ENCODE measurements at places on chromosomes 11 and 22.

DNA sequence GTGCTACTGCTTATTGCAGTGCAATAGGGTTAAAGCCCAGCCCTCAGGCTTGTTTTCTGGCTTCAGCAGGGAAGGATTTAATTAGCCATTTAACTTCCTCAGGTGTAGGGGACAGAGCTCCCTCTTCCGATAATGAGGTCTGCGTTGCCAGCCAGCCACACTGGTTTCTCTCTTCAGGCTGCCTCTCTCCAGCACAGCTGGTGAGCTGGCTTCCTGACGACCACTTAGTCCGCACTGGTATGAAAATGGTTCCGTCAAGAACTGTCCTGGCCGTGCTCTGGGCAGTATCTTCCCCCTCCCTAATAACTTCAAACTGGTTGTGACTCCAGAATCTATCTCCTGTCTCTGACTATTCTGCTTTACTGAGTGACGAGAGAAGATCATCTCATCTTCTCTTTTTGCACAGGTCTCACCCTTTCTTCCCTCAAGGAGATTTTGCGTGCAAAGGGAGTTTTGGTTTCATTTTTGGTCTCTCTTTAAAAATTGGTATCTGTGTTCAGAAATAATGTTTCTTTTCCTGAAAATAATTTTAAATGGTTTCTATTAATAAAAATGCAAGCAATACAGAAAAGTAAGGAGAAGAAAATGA is 49.2 kb downstream of the CNTN5 start:
- peak; percentile 0 for DNase-seq

DNA sequence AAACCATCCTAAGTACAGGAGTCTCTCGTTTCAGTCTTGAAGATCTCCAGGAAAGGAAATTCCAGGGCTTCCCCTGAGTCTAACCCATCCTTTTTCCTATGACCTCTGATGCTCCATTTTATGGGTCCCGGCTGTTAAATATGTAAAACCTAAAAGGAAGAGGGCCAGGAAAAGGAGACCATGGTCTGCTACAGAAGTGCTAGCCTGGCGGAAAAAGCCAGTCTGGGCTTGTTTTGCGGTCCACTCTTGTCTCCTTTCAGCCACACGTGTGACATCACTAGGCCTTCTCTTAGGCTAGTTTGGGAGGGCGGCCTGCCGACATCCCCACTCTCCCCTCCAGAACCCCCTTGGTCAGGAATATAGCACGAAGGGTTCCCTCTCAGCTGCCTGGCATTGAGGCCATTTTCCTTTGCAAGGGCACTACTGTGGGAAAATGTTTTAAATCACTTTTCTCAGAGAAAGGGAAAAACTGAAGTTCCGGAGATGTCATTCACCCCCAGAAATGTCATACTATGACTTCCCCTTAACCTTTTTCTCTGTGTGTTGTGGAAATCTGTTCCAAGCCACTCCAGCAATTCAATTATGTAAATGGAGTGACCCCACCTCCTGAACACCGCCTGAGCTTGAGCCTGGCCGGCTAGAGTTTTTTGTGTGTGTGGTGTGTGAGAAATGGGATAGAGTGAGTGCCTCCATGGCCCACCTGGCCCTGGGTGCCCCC is 86.9 kb downstream of the UBASH3B start:
- DNase-seq = no peak

GRCh38 chr11:27381238-27381666 is 18.2 kb upstream of the CCDC34 start:
- DNase-seq = no peak

GRCh38 chr22:41898645-41899044 is 16.2 kb downstream of the SHISA8 start:
- DNase-seq = no peak

GRCh38 chr22:27748349-27748748 is 53.2 kb downstream of the MN1 start:
- DNase-seq = no peak

DNA sequence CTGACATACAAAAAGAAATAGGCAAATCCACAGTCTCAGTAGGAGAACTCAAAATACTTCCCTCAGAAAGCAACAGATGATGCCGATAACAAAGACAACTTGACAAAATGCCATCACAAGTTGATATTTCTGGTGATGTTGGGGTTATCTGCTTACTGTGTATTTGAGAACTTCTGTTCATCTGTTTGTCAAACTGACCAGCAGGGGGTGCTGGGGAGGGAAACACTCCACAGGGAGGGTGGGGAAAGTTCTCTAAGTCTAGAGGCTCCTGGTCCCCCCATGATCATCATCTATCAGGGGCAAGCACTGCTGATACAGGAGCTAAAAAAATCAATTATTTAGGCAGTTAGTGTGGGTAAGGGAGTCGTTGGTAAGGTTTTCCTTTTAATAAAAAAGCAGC is 19.2 kb downstream of the GLYATL1 start:
- no peak for DNase-seq

- DNase-seq = no peak
Measured at GRCh38 chr11:125258291-125259032, 93.9 kb downstream of the PKNOX2 start.

- DNase-seq = no peak
Measured at GRCh38 chr11:69335007-69335780, 41.2 kb downstream of the MYEOV start.

- DNase-seq = no peak
Measured at GRCh38 chr11:13745165-13745564, 76.7 kb downstream of the FAR1 start.

Data from DMS 273 treated with DMSO at 0.1 percent for 48 hours (cell line).